Dermis microvascular lymphatic vessel endothelial cell (primary cell): ENCODE measurements at places on chromosomes 6 and 20. TPM values are rescaled to one million over a fixed set of nuclear protein-coding genes. Genes with fewer than 3 reads are reported as not detected.

DNA sequence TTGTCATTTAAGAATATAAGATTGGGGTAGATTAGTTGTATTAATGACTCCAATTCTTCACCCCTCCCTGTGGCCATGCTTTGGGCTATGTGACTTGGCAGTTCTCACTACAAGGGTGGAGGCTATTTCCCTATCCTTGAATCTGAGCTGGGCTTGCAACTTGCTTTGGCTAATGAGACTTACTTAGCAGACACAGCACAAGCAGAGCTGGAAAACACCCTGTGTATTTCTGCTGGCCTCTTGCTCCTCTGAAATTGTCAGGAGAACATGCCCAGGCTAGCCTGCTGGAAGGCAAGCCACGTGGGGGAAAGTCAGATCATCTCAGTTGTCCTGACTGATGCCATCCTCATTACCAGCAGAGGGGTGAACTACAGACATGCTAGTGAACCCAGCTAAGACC lies 126.5 kb upstream of the HDGFL1 start:
- DNase-seq, result peak; percentile 45

GRCh38 chr6:22830463-22830862 lies 261.1 kb downstream of the HDGFL1 start:
- DNase-seq, result no peak

GRCh38 chr20:32135983-32136515 lies 26.5 kb downstream of the TM9SF4 start:
- no peak for DNase-seq

GRCh38 chr6:33049323-33050013 lies 24.0 kb downstream of the HLA-DPA1 start:
- DNase-seq, result no peak

DNA sequence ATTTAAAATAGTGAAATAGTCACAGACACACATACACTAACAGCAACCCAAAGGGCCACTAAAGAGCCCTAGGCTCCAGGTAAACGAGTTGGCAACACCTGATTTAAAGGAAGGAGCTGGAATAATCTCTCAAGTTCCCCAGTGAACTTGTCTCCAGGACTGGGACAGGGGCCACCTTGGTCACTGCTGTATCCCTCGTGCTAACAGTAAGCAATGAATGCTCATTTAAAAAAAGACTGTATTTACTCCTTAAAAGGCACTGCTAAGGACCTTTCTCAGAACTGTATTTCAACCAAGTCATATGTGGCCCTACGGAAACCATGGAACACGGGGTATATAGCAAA lies 1.3 kb downstream of the DIDO1 start:
- DNase-seq, result no peak

GRCh38 chr6:136782021-136782770 lies 10.1 kb downstream of the MAP3K5 start:
- DNase-seq, result peak; percentile 81

DNA sequence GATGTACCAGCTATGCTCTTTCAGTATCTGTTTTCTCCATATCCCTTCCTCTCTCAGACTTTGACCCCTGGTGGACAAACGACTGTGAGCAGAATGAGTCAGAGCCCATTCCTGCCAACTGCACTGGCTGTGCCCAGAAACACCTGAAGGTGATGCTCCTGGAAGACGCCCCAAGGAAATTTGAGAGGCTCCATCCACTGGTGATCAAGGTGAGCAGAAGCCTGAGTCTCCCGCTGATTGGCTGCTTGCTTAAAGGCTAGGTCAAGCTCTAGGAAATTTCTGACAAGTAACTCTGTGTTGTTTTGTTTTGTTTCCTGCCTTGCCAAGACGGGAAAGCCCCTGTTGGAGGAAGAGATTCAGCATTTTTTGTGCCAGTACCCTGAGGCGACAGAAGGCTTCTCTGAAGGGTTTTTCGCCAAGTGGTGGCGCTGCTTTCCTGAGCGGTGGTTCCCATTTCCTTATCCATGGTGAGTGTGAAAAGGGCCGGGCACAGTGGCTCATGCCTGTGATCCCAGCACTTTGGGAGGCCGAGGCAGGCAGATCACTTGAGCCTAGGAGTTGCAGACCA lies 28.6 kb downstream of the C6orf89 start:
- DNase-seq, result peak; percentile 71

DNA sequence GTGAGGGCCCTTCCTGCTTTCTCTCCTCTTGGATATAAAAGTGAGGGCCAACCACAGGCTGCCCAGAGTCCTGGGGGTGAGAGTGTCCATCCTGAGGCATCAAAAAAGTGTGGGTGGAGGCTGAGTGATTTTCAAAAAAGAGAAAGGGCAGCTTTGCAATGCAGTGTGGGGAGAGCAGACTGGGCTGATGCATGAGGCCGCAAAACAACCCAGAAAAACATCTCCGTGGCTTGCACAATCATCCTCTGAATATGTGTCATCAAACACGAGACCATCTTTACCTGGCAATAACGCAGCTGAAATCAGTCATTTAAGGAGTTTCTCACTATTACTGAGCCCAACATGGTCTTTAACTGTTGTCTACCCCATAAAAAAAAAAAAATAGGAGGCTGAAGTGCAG lies 191.2 kb upstream of the SOX4 start:
- DNase-seq, result no peak

- DNase-seq, result peak; percentile 42
Measured at GRCh38 chr20:58447511-58448391, 58.7 kb downstream of the VAPB start.

DNA sequence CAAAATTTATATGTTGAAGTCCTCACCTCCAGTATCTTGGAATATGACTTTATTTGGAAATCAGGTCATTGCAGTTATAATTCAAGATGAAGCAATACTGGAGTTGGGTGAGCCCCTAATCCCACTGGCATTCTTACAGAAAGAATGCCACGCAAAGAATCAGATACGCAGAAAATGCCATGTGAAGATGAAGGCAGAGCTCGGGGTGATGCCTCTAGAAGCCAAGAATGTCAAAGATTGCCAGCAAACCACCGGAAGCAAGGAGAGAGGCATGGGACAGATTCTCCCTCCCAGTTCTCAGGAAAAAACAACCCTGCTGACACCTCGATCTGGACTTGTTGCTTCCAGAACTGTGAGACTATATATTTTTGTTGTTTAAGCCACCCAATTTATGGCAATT lies 273.4 kb upstream of the CITED2 start:
- DNase-seq, result no peak

- no peak for DNase-seq
Measured at GRCh38 chr6:110960014-110960390, 1.5 kb downstream of the GTF3C6 start.

DNA sequence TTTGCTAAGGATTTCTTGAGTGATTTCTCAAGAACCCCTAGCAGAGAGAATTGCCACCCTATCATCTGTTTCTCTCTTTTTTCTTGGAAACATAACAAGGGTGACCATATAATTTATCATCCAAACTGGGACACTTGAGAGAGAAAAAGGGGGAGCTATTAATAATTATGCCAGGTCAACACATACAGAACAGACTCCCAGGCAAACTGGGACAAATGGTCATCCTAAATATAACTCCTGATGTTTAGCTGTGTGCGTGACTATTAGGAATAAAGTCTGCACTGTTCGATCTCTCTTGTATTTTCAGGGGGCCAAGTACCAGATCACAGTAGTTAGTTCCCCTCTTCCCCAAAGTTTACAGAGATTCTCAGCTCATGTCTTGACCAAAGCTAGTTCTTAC lies 11.7 kb upstream of the HS3ST5 start:
- no peak for DNase-seq

- peak; percentile 27 for DNase-seq
Measured at GRCh38 chr6:157669747-157670216, 153.3 kb upstream of the SNX9 start.

DNA sequence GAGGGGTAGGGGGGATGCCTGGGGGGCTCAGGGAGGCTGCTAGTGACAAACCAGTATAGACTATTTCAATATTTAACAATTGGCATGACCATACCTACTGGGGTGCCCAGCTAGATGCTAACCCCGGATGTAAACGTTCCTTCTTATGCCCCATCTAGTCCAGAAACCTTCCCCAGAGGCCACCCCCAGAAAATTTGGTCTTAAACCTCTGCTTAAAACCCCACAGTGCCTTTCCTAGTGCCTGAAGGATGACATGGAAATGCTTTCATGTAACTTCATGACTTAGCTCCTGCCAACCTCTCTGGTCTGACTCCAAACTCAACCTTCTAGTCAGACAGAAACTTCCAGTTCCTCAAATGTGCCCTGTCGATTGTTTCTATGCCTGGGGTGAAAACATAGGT lies 52.0 kb downstream of the JPH2 start:
- no peak for DNase-seq

DNA sequence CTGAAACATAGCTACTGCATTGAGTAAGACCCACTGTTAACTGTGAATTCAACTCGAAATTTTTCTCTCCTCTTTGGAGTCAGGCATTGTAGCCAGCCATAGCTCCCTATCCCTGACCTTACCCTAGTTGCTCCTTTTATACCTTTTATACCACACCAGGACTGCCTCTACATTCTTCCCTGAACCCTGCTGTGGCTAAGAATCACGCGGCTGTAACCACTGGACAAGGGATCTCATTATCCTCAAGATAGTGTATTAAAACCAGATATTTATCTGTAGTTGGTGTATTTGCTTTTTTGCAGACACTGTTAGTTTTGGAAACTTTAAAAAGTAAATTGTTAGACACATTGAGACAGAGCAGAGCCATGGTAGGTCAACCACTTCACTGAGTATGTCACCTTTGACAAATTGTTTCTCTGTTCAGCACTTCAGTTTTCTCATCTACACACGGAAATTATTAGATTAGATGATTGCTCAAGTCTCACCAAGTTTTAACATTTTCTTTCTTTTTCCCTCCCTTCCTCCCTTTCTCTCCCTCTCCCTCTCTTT lies 171.9 kb upstream of the PRND start:
- DNase-seq, result no peak

DNA sequence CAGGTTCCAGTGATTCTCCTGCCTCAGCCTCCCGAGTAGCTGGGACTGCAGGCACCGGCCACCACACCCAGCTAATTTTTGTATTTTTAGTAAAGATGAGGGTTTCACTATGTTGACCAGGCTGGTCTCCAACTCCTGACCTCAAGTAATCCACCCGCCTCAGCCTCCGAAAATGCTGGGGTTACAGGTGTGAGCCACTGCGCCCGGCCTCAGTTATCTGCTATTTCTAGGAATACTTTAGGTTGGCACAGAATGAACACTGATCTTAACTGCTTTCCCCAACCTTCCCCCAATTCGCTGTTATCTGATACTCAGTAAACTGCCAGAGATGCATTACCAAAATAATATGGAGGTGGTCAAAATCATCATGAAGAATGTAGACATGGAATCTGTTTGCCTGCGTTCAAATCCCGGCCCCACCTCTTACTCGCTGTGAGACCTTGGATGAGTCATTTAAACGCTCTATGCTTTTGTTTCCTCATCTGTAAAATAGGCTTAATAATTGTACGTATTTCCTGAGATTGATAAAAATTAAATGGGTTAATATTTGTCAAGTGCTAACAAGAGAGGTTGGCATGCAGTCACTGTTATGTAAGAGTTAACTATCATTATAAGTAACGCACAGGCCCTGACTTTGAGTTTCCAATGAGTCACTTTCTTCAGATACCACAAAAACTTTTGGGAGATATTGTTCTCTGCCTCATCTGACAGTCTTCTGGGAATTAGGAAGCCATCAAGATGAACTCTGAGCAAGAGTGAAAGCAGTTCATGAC lies 44.5 kb upstream of the NCOA3 start:
- DNase-seq, result no peak

GRCh38 chr20:37042986-37043972 lies 52.5 kb downstream of the RBL1 start:
- no peak for DNase-seq

DNA sequence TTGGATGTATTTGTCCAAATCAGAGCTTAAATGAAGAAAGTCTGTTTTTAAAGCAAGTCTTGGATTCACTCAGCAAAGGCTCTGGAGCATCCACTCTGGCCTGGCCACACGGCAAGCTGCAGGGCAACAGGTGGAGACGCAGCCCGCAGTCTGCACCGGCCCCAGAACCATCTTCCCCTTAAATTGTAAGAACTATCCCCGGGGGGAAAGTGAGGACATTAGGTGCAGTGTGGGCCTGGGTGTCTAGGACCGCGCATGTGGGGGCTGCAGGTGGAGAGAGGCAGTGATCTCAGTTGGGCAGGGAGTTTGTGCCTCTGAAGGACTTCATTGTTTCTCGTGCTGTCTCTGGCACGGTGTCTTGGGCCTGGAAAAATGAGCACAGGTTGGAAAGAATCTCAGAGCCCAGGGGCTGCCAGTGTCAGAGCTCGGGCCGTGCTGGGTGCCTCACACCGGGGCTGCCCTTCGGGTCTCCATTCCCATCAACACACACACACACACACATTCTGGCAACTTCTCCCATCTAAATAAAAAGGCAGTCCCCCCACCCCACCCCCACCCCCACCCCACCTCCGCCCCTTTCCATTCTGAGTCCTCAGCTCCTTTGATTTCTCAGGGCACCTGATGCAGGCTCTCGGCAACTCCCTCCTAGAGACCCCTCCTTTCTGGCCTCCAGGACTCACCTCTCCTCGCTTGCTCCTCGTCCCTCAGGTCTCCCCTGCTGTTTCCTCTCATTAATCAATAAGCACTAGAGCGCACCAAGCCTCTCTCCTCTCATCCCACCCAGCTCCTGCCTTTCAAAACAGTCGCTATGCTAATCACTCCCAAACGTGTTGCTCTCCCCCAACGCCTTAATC lies 48.4 kb downstream of the FOXF2 start:
- DNase-seq, result no peak

DNA sequence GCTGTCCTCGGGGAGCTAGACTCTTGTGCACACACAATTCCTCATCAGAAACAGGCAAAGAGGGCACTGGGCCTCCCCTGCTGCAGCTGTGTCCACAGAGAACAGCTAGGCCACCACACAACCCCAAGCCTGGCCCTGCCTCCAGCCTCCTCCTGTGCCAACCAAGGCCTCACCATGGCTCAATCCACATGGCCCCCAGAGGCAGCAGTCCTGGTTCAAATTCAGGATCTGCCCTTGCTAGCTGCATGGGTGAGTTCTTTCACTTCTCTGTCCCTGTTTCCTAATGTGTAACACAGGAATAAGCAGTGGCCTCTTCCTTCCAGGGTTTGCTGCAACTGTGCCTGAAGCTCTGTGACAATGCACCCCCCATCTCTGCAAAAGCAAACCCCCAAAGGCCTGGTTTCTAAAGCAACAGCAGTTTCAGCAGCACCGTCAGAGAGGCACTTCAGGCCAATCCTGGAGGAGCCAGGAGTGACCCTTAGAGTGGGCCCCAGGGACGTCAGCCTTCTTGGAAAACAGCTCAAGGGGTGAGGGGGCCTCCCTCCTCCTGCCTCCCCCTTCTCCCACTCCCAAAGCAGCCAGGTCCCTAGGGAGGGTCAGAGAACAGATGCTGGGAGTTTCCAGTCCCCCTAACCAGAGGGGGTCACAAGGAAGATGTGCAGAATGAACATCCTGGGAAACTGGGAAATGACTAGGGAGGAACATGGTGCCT lies 2.2 kb downstream of the ADISSP start:
- no peak for DNase-seq

TFAP2C gene
- total RNA-seq, result not detected in 2 replicates

MAS1 gene
- total RNA-seq, result not detected in 2 replicates

RHAG gene
- not detected in 2 replicates for total RNA-seq

KIF6 gene
- 0.13 and 0.38 TPM in 2 replicates for total RNA-seq

COL12A1 gene
- 1.0 and 1.4 TPM in 2 replicates for total RNA-seq

XRN2 gene
- total RNA-seq, result 69.9 and 71.1 TPM in 2 replicates

SMIM8 gene
- total RNA-seq, result 2.2 and 2.5 TPM in 2 replicates

PNISR gene
- 27.7 and 37.3 TPM in 2 replicates for total RNA-seq

CLVS2 gene
- not detected in 2 replicates for total RNA-seq

MYCT1 gene
- total RNA-seq, result 120 and 209 TPM in 2 replicates

RAET1G gene
- total RNA-seq, result under 0.01 and 0.13 TPM in 2 replicates

MTRF1L gene
- total RNA-seq, result 13.5 and 15.1 TPM in 2 replicates

CLIC5 gene
- total RNA-seq, result under 0.01 TPM in 2 replicates

SALL4 gene
- 0.26 and 0.63 TPM in 2 replicates for total RNA-seq
